Right cardiac atrium (tissue), 5 donors: ENCODE measurements at places on chromosomes 5 and 9. TPM values are rescaled to one million over a fixed set of nuclear protein-coding genes. Genes with fewer than 3 reads are reported as not detected.

GRCh38 chr5:151157426-151158286, at the start of gene ANXA6:
Gene ANXA6, minus strand, starts transcription at chr5:151157779. Its CDS starts 9,878 bp downstream, at chr5:151147901.
- DNase-seq, result peak; percentile 97

- no peak for DNase-seq
Measured at GRCh38 chr5:90248640-90249039, 160.9 kb downstream of the CETN3 start.

DNA sequence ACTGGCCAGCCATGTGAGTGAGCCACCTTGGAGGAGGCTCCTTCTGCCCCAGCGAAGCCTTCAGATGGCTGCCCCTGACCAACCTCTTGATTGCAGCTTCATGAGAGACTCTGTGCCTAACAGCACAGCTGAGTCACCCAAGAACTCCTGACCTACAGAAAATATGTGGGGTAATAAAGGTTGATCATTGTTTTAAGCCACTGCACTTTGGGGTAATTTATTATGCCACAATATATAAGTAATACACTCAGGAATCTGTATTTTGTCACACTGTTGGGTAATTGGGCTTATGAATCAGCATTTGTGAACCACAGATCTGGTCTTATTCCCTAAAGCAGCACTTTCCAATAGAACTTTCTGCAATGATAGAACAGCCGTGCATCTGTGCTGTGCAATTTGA, 24.4 kb upstream of the VDAC1 start:
- DNase-seq, result no peak

DNA sequence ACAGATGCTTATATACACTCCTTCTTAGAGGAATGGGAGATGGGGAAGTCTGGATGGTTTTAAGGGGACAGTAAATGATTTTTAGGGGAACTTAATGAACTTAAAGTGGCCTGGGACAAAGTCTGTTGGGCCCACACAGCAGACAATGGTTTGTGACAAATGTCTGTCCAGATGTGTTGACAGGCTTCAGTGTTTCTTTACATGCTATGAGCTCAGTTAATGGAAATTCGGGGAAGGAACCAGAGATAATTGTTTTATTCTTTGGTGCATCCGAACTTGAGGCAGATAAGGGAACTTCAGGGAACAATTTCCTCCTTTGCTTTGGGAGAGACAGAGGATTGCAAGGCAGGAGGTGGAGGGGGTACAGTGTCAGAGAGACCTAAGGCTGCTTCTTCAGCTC, 52.3 kb downstream of the NFIB start:
- no peak for DNase-seq

GRCh38 chr9:81885602-81886001, 42.6 kb upstream of the SPATA31D4 start:
- DNase-seq, result no peak

- peak; percentile 70 for DNase-seq
Measured at GRCh38 chr9:85536076-85536475, 205.7 kb downstream of the AGTPBP1 start.

- DNase-seq, result no peak
Measured at GRCh38 chr5:142878638-142879037, 108.5 kb downstream of the ARHGAP26 start.

DNA sequence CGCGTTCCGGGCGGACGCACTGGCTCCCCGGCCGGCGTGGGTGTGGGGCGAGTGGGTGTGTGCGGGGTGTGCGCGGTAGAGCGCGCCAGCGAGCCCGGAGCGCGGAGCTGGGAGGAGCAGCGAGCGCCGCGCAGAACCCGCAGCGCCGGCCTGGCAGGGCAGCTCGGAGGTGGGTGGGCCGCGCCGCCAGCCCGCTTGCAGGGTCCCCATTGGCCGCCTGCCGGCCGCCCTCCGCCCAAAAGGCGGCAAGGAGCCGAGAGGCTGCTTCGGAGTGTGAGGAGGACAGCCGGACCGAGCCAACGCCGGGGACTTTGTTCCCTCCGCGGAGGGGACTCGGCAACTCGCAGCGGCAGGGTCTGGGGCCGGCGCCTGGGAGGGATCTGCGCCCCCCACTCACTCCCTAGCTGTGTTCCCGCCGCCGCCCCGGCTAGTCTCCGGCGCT, at the start of gene DAPK1:
Gene DAPK1 (plus strand): TSS at position 264 of the 442 bp plus-strand sequence. CDS start 1,211 bp downstream, outside the sequence.
- DNase-seq, result peak; percentile 86

DNA sequence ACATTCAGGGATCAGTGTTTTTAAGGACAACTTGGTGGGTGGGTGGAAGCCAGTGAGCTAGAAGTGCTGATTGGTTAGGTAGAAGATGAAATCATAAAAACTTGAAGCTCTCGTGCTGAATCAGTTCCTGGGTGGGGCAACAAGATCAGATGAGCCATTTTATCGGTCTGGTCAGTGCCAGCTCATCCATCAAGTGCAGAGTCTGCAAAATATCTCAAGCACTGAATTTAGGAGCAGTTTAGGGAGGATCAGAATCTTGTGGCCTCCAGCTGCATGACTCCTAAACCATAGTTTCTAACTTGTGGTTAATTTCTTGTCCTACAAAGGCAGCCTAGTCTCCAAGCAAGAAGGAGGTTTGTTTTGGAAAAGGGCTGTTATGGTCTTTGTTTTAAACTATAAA, 166.4 kb downstream of the FAM170A start:
- DNase-seq, result no peak

DNA sequence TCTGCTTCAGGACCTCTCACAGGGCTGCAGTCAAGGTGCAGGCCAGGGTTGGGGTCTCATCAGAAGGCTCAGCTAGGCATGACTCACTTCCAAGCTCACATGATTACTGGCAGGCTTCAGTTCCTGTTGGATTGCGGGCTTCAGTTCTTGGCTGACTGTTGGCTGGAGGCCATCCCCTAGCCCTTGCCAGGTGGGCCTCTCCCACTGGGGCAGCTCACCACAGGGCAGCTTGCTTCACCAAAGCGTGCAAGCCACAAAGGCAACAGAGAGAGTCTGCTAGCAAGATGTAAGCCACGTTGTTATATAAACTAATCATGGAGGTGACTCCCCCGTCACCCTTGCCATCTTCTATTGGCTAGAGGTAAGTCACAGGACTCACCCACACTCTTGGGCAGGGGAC, 14.4 kb downstream of the CPLX2 start:
- DNase-seq, result no peak

DNA sequence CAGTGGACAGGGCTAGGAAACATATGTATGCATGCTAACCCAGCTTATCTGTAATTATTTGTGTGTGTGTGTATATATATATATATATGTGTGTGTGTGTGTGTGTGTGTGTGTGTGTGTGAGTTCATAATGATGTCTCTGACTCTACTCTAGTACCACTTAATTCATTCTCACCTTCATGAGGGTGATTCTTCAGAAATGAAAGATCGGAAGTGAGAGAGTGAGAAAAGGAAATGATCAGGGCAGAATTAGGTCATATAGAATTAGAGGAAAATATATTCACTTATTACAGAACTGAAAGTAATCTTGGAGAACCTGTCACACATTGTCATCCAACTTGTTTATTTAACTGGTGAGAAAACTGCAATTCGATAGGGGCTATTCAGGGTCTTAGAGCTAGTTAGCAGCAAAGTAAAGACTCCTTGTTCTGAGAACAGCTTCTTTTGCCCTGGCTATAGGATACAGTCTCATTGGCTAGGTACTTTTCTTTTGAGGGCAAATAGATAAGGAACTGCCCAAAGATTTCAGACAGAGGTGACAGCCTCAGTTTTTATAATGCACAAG, 58.8 kb downstream of the C9orf153 start:
- DNase-seq, result no peak

GRCh38 chr9:98181746-98182068, 10.7 kb downstream of the CORO2A start:
- DNase-seq, result no peak

- no peak for DNase-seq
Measured at GRCh38 chr9:22103685-22104575, 94.8 kb upstream of the CDKN2B start.

GRCh38 chr5:146580237-146580636, 64.2 kb upstream of the GPR151 start:
- no peak for DNase-seq

- no peak for DNase-seq
Measured at GRCh38 chr5:160452795-160453194, 31.1 kb downstream of the PTTG1 start.

DNA sequence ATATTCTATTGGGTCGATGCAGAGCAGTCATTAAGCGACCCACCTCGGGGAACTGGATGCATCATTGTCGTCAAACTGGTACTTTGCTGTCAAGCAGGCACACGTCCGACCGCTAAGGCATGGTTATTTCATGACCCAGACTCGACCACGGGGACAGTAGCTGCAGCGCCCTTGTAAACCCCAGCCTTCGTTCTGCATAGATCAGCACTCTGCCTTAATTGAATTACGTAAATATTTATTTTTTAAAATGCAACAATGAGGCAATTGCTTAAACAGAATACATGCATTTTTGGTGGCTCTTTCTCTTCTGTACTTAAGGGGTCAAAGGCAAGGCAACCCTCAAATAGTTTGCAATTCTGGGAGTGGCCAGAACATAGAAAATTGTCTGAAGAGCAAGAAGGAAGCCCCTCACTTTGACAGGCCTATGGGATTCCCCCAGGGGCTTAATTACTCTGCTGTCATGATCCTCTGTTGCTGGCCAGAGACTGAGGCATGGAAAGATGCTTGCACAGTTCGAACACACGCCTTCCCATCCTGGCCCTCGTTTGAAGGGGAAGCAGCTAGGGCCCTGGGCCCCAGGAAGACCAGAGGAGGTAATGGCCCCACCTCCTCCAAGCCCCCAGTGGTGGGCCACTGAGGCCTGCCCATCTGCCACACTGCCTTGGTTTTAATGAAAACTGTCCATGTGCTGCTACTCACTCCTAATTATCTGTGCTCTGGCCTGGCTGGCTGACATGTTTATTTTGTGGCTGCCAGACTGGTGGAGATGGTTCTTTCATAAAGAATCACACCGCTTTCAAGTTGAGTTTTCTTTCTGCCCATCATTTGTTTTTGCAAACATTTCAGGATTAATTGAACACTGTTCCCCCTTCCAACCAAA, 169.7 kb upstream of the MAST4 start:
- no peak for DNase-seq

DNA sequence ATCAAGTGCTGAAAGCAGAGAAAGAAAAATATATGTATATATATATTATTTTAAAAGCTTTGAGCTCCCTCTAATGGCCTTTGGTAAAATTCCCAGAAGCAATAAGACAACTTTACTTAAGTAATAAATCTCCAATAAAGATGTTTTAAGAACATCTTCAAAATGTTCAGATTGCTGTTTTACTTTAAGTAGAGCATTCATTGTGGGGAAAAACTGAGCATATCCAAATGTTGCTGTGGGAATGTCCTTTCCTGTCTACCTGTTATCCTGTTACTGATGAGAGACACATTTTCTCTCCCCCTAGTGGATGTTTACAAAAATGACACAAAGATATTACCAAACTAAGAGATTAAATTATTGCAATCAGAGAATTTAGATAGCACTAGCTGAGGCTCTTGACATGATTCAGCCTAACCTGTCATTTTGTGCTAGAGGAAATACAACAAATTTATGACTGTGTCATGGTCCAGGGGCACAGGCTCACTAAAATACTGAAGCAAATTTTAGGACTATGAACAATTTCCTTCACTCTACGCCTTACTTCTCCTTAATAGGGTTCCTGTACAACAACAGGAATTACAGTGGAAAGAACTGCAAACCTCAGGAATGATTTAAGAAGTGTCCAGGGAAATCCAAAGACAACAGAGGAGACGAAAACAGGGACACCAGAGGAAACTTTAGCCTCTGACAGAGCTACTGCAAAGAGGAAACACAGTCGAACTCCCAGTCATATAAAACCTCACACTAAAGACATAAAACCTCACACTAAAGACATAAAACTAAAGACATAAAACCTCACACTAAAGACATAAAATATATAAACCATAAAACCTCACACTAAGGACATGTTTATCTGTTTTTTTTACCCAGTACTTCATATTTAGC, 24.3 kb upstream of the PRRC1 start:
- no peak for DNase-seq

DNA sequence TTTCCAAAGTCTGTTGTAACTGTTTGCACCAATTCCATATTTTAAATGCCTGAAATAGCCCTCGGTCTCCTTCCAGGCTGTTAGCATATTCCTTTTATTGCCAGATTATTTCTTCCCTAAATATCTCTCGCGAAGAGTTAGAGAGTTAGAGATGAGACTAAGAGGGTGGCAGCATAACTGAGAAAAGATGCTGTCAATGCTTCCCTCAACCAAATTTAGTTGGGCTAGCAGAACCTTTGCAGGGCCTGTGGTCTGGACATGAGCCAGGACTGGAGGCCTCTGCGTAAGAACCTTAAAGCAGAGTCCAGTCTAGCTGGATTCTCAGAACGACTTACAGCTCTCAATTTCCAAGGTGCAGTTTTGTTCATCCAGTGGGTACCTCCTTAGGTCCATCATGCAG, 135.9 kb downstream of the GABRB2 start:
- no peak for DNase-seq

The RRAGA gene
- total RNA-seq, result 85.7 TPM

The OTULINL gene
- 5.6 TPM for total RNA-seq

The LMAN2 gene
- total RNA-seq, result 65.8 TPM

The OR13C2 gene
- total RNA-seq, result not detected

The KLHL3 gene
- total RNA-seq, result 57.7 TPM

The PCDHGB7 gene
- total RNA-seq, result 10.4 TPM

The CCL21 gene
- total RNA-seq, result 3.8 TPM

The ARL14EPL gene
- not detected for total RNA-seq

The PLAC8L1 gene
- total RNA-seq, result not detected

The ANKRD31 gene
- total RNA-seq, result 0.14 TPM

The SHROOM1 gene
- total RNA-seq, result 2.9 TPM
